ENCODE measurements at places on chromosomes 6 and 20.

DNA sequence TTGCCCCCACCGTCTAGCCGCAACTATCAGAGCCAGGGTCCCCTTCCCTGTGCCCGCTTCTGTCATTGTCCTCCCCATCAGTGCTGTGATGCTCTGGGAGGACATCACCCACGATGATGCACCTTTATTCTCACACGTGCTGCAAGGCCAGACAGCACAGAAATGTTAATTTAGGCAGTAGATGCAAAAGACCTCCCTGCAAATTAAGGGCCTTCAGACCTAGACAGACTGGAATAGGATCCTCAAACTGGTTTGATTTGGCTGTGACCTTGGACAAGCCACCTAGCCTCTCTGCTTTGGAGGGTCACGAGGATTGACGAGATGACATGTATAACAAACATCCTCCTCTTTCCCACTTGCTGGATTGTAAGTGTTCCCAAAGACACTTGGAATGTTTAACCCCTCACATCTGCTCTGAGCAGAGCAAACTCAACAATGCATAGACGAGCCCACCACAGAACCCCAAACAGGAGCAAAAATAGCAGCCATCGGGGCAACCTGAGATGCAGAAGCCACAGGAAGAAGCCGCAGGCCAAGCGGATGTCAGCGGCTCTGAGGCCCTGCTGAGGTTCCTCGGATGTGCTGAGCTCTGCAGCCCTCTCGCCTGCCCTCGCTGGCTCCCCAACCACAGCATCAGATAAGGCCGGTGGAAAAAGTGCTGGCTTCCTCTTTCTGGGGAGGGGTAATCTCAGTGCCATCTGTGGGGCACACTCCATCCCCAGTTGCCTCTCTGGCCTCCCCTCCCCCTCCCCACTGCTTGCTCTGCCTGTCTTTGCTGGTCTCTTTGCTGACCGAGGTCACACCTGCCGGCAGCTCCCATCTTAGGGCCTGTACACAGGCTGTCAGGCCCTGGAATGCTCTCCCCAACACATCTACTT is 35.3 kb downstream of the TOX2 start:
- peak; percentile 46 for DNase-seq

GRCh38 chr6:103729658-103730057 is 1130.1 kb downstream of the HACE1 start:
- no peak for DNase-seq

GRCh38 chr6:73694711-73695411 is 1.1 kb upstream of the CD109 start:
- no peak for DNase-seq

- no peak for DNase-seq
Observed at GRCh38 chr20:50930139-50930975, 880 bp downstream of the ADNP start.

- DNase-seq: no peak
Observed at GRCh38 chr6:146543940-146544615, 445 bp downstream of the RAB32 start.

- no peak for DNase-seq
Observed at GRCh38 chr6:83221276-83221675, 28.1 kb downstream of the RWDD2A start.

DNA sequence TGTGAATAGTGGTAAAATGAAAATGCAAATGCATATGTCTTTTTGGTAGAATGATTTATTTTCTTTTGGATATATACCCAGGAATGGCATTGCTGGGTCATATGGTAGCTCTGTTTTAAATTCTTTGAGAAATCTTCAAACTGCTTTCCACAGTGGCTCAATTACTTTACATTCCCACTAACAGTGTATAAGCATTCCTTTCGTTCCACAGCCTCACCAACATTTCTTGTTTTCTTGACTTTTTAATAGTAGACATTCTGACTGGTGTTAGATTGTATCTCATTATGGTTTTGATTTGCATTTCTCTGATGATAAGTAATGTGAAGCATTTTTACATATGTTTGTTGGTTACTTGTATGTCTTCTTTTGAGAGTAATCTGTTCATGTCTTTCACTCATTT is 144.0 kb downstream of the SIM1 start:
- no peak for DNase-seq

DNA sequence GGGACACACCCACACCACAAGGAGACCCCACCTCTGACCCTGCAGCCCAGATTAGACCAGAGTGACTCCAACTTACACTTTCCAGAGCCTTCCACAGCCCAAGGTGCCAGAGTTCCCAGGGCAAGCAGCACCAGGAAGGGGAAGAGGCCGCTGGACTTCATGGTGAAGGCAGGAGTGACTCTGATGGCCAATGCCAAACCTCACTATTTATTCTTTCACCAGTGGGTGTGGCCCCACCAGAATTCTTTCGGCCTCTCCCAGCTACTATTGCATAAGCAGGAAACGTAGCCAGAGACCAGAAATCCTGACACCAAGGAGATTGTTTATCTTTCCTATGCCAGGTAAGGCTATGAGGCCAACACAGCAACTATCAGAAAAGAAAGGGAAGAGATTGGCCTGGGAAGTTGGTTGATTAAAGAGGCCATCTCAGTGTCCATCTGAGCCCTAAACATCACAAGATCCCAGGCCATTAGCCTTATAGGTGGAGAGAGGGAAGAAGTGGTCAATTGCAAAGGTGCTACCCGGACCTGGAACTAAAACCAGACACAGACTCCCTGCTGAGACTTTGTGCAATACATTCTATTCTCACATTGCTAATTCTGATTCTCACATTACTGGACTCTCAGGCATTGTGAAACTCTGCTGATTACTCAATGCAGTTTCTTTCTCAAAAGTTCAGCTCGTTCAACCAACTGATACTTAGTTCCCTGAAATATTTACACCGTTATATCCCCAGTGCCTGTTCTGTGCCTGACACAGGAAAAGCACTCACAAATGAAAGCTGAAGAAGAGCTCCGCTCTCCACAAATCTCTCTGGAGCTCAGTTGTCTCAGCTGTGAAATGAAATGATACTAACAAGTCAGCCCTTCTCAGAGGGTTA is at the start of gene SLPI:
Gene SLPI, minus strand, starts transcription at position 182 of the 880 bp plus-strand sequence. Its CDS starts 21 bp downstream, at position 161.
- DNase-seq: no peak

GRCh38 chr20:62943396-62943795 is 5.4 kb downstream of the GID8 start:
- no peak for DNase-seq

DNA sequence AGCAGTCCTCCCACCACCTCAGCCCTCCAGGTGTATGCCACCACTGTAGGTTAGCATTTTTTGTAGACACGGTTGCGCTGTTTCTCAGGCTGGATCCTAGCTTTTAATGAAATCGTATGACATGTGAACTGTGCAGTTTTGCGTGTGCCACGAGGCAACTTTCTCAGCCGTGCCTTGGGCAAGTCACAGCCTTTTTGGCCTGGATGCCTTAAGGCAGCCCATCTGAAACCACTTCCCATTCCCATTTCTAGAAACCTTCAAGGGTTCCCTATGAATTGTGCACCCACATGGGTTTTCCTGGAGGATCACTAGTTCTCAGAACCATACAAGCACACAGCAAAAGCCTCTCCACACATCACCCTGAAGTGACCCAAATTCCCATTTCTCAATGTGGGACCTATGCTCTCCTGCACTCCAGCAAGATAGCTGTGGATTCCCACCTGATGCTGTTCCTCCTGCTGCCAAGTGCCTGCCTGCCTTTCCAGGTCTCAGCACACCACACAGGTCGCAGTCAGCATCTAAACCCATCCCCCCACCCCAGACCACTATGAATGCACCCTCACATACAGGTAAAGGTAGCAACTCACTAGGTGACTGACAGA is 28.9 kb downstream of the SNX5 start:
- DNase-seq: no peak

- DNase-seq: no peak
Observed at GRCh38 chr6:43276577-43277305, 21.3 kb upstream of the SLC22A7 start.

- no peak for DNase-seq
Observed at GRCh38 chr6:7171119-7171518, 63.4 kb downstream of the RREB1 start.

GRCh38 chr6:105537981-105538578 is 135.2 kb upstream of the PREP start:
- no peak for DNase-seq

- DNase-seq: no peak
Observed at GRCh38 chr6:137764464-137764863, 102.6 kb upstream of the TNFAIP3 start.

DNA sequence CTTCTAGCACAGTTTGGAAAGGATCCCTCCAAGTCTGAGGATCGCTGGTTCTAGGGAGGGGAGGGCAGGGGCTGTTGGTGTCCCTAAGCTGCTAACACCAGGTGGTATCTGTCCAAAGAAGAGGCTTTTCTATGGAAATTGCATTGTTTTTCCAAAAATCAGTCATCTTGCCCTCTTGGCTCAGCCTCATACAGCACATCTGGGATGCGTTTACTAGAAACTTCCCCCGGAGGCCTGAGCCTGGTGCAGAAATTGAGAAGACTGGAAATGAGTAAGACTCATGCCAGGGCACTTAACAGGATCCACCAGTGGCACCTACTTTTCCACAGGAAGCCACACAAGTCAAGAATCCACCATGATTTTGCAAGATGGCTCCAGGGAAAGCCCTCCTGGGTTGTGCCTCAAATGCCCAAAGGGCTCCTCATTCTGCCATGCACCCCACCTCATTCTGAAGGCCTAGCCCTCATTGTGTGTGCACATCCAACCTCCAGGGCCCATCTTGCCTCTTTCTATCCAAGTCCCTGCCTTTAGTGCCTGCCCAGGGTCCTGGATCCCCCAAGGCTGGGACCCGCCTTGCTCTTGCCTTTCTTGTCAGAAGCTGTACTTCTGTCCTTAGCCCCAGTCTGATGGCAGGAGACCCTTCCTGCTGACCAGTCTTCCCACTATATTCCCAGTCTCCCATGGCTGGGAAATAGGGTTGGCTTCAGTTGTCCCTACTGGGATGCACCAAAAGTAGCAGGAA is 97.6 kb downstream of the MRPL14 start:
- DNase-seq: no peak

GRCh38 chr6:38774929-38775707 is 60.0 kb downstream of the DNAH8 start:
- no peak for DNase-seq

- DNase-seq: no peak
Observed at GRCh38 chr6:68559070-68559469, 76.0 kb upstream of the ADGRB3 start.

DNA sequence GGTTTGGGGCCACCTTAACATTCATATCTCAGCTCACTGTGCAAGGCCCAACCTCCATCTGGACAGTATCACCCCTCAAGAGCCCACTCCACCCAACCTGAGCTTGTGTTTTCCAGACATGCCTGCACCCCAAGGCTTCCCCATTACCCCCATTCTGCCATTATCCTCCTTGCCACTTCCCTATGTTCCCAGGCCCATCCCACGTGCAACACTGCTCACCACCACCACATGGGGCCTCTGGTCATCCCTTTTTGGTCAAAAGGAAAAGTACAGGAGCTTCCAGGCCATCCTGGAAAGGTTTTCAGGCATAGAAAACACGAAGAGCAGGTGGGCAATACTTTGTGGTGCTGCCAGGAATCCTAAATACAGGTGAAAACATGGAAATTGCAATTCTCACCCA is 140.3 kb downstream of the SYNDIG1 start:
- no peak for DNase-seq

DNA sequence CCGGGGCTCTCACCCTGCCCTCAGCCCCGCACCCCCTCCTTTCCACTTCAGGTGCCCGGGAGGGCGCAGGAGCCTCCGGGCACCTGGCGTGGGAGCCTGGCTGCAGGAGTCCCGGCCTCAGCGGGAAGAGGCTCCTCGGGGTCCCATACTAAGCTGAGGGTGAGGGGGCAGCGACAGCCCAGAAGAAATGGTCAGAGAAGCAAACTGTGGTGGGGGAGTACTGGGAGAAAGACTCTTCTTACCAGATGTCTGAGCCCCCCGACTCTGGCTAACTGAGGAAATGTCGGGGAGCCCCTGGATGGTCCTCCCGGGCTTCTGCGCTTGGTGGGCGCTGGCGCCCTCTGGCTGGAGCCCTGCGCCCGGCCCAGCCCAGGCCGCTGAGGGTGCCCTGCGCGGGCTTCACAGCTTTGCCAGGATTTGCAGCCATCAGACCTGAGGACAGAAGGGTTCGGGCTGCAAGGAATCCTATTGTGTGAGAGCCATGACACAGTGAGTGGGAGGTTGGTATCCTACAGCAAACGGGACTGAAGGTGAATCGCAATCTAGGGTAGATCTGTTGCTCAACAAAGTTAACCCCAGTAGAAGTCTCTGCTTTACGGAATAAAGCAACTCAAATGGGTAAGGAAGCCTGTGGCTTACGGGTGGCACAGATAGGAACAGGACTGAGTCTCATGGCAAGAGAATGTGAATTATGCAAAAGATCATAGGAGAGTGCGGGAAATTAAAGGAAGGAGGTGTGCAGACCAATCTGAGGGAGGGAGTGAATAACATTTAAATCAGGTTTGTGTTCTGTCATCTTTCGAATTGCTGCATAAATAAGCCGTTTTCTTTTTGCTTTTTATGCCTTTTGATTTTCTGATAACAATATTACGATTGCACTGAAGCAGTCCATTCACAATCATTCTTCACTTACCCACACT is 639 bp upstream of the RCAN2 start:
- no peak for DNase-seq

- DNase-seq: no peak
Observed at GRCh38 chr6:34308483-34308882, 59.7 kb upstream of the SMIM29 start.

- no peak for DNase-seq
Observed at GRCh38 chr20:47355489-47356219, 845 bp downstream of the ZMYND8 start.

DNA sequence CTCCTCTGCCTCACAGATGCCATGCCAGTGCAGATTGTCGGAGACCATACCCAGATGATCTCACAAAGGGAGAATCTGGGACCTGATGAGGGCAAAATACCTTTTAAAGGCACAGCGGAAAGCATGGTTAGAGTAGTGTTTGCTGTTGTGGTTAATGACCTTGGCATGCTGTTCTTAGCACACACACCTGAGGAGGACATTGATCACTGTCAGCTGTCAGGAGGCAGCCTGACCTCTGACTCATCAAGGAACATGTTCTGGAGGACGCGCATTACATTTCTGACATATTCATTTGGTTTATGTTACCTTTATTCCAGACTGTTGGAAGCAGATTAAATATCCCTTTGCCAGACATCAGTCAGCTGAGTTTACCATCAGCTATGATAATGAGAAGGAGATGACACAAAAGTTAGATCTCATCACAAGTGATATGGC is 57.1 kb downstream of the GOPC start:
- no peak for DNase-seq

- DNase-seq: no peak
Observed at GRCh38 chr6:57242505-57242904, 20.4 kb upstream of the RAB23 start.

DNA sequence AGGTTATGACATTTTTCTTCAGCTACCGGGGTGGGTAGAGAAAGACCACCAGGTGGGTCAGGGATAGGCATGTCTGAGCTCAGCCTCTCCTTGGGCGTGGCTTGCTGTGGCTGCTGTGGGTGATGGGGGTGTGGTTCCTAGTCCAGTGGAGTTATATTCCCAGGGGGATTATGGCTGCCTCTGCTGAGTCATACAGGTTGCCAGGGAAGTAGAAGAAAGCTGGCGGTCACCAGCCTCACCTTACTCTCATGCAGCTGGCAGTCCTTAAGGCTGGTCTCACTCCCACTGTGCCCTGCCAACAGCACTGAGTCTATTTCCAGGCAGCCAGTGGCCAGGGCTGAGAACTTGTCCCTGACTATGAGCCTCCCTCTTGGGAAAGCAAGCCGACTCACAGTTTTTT is 130.0 kb downstream of the SCP2D1 start:
- DNase-seq: no peak

- DNase-seq: no peak
Observed at GRCh38 chr20:13286052-13286451, 65.0 kb downstream of the ISM1 start.

- DNase-seq: no peak
Observed at GRCh38 chr20:50276119-50277063, 85.8 kb downstream of the CEBPB start.

Measured in stimulated activated CD8-positive, alpha-beta memory T cell treated with anti-CD3 and anti-CD28 coated beads, Interleukin-7, amount 100 ng/mL, for 1 hour (primary cell).